ENCODE measurements at places on chromosomes 6 and 20.

DNA sequence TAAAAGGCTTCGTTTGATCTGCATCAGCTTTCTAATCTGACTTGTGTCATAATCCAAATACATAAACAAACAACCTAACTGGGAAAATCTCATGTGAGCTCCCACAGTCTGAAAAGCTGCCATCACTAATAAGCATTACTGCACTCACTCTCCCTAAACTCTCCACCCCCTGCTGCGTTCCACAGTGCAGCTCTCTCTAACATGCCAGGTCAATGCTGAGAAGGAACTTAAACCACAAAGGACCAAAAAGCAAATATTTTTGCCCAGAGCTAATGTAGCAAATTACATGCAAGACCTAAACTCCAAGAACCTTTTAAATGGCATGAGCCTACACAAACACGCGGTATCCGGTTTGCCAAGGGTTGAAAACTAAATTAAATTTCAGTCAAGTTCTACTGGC is 542.3 kb upstream of the JARID2 start:
- DNase-seq = peak; percentile 57

GRCh38 chr6:1686117-1687098 is 76.7 kb downstream of the FOXC1 start:
- no peak for DNase-seq

GRCh38 chr6:163415620-163416556 is 1.4 kb downstream of the QKI start:
- no peak for DNase-seq

GRCh38 chr20:51366155-51366886 is 176.2 kb downstream of the NFATC2 start:
- no peak for DNase-seq
